ENCODE measurements at places on chromosomes 5 and 9. TPM values are rescaled to one million over a fixed set of nuclear protein-coding genes. Genes with fewer than 3 reads are reported as not detected.

The GADD45G gene
- total RNA-seq, result 18.0 TPM

The TENT4A gene
- total RNA-seq, result 8.2 TPM

The BICD2 gene
- 6.7 TPM for total RNA-seq

The NPR3 gene
- 0.25 TPM for total RNA-seq

DNA sequence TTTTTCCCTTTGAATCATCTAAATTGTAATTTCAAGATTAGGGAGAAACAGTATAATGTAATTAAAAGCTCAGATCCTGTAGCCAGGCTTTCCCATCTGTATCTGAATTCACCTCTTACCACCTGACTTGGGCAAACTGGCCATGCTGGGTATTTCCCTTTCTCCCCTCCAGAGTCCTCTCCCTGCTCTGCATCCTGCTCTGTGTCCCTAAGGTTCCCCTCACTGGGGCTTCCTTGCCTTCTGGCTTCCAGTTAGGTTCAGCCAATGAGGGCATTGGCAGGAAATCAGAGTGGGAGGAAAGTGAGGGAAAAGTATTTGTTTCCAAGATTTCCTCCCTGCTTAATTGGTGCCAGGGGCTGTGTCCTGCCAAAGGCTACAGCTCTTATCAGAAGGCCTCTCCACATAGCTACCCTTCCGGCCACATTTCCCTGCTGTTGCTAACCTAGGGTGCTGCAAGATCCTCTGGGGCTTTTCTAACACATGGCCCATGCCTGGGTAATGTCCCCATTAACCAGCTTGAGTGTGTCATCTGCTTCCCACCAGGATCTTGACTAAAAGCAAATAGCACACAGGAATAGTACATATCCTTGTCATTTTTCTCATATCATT lies 51.0 kb upstream of the MPDZ start:
- DNase-seq, result peak; percentile 9

DNA sequence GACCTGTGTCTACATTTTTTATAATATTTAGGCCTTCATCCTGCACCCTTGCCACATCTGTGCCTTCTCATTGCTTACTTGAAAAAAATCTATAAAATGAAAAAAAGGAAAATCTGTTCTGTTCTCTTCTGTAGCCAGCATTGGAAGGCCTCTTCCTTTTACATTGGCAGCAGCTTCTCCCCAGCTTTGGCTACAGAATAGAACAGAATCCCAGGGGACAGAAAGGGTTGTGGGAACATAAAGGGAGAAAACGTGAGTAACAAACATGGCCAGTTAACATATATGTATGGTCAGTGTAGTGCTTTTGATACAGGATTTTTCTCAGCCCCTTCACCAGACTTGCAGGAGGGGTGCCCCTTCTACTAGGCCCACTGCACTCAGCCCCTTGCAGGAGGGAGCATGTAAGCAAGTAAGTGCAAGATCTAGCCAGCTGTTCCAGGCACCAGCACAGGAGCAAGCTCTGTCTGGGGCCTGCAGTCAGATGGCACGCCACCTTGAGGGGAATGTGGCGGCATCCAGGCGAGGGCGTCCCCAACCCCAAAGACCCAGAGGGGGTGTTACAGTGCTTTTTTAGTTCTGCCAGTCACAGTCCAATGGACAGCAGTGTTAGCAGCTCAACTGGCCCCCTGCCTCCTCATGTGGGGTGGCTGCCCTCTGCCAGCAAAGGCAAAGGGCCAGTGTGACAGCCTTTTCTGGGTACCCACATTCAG lies 330.5 kb upstream of the ZNF462 start:
- DNase-seq, result peak; percentile 3

GRCh38 chr5:80745490-80745889 lies 90.7 kb upstream of the DHFR start:
- DNase-seq, result no peak

DNA sequence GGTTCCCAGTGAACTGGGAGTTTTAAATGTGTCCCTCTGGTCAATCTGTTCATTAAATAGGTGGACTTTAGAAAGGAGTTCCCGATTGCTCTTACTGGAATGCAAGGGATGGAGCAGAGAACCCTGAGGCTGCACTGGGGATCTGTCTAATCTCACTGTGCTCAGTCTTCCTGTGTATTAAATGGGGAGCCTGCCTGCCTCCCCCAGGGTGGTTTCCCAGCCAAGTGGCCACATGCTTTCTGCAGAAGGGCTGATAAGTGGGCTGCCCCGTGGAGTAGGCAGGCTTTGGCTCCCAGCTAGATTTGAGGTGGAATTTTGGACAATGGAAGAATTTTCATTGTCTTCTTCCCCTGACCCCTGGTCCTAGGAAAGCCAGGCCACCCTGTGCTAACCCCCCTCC lies 14.0 kb upstream of the PHYHD1 start:
- no peak for DNase-seq

DNA sequence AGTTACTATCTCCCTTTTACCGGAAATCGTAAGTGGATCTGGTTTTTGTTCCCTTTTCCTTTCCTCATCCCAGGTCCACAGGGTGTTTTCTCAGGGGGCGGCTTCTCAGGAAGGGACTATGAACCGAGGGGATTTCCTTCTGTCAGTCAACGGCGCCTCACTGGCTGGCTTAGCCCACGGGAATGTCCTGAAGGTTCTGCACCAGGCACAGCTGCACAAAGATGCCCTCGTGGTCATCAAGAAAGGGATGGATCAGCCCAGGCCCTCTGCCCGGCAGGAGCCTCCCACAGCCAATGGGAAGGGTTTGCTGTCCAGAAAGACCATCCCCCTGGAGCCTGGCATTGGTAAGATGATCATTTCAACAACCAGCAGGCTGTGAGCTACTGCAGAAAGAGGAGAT lies 75.8 kb downstream of the GOLPH3 start:
- DNase-seq, result no peak
